ENCODE measurements at places on chromosomes 3 and 15.

DNA sequence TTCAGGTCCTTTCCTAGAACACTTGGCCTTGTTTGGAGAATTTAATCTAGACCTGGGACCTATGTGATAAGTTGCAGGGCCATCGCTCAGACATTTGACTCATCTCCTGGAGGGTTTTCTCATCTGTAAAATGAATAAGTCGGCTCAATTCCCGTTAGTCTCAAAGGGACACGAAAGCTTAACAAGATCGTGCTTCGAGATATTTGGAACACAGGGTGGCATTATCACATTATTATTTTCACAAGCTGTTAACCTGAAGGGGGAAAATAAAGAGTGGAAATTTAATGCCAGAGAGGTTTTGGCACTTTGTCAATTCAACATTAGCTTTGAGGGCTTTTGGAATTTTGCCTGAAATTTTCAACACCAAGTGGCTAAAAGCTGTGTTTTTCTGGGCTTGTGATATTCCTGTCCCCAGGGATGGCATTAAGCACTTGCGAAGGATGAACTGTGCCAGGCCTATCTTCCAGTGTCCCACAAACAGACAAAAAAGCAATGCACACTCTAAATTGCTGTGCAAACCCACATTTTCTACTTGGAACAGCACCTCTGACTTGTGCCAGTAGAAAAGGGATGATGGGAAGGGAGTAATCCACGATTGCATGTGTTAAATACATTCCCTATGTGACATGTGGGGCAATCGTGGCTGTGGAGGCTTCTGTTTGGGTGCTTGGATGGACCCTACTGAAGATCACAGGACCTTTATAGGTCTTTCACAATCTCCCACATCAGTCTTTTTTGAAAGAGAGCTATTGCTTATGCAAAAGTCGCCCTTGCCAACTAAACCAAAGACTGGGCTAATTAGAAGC is 478.7 kb downstream of the MFSD1 start:
- DNase-seq = no peak

GRCh38 chr3:169153656-169154055 is 509.9 kb downstream of the MECOM start:
- peak; percentile 5 for DNase-seq

- peak; percentile 13 for DNase-seq
Measured at GRCh38 chr3:37863949-37864822, 2.5 kb downstream of the CTDSPL start.

GRCh38 chr15:62935300-62936081 is 107.1 kb upstream of the TPM1 start:
- no peak for DNase-seq

- DNase-seq = no peak
Measured at GRCh38 chr15:66290007-66290406, 3.4 kb upstream of the DIS3L start.

DNA sequence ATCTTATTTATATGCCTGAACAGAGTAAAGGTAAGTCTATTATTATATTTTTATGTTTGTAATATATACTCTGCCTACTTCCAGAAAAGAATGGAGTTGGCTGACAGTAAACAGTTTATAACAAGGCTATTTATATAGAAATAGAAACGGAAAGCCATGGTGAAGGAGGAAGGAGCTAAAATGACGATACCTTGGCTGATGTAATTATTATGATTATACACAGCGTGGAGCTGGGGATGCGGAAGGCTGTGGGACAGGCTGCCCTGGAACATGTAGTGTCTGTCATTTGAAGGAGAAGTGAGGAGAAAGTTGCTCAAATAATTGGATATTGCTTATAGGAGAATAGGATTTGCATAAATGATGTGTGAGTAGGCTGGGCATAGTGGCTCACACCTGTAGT is 37.8 kb downstream of the CEMIP start:
- DNase-seq = no peak
